ENCODE measurements at places on chromosomes 3 and 15.
A peak's percentile ranks its signal among the peaks of the same experiment; 100 is the strongest.

DNA sequence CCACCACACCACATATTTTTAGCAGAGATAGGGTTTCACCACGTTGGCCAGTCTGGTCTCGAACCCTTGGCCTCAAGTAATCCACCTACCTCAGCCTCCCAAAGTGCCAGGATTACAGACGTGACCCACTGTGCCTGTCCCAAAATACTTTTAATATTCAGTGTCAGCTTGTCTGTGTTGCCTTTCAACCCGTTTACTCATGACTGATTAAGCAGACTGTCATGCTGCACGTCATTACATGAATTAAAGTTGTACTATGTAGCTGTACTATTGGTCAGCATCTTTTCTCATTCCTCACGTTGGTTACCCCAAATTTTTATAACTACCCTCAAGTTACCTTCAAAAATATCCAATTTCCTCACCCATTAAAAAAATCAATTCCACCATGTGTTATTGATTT is 48.7 kb upstream of the GADL1 start:
- no peak for DNase-seq

DNA sequence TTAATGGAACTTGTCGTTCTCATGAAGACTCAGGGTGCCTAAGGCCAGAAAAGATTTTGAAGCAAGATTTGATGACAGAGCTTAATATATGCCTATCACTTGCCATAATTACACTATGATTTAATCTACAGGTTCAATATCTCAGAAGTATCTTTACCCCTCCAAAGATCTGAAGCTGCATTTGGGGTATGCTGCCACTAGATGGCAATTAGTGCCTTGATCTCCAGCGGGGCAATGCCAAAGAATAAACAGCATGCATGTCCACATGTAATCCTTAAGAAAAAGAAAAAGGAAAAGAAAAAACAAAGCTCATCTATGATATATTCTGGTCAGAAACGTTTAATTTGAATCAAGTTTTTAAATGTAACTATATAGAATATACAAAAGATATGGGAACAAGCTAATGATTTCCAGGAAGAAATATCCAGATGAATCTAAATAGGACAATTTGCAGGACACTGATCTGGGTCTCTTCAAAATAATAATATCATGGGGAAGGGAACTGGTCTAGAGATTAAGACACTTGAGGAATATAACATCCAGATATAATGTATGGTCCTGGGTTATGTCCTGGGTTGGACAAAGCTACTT is 55.0 kb upstream of the SOX14 start:
- DNase-seq, result peak; percentile 6

GRCh38 chr3:143716731-143717130 is 131.5 kb downstream of the SLC9A9 start:
- DNase-seq, result no peak

DNA sequence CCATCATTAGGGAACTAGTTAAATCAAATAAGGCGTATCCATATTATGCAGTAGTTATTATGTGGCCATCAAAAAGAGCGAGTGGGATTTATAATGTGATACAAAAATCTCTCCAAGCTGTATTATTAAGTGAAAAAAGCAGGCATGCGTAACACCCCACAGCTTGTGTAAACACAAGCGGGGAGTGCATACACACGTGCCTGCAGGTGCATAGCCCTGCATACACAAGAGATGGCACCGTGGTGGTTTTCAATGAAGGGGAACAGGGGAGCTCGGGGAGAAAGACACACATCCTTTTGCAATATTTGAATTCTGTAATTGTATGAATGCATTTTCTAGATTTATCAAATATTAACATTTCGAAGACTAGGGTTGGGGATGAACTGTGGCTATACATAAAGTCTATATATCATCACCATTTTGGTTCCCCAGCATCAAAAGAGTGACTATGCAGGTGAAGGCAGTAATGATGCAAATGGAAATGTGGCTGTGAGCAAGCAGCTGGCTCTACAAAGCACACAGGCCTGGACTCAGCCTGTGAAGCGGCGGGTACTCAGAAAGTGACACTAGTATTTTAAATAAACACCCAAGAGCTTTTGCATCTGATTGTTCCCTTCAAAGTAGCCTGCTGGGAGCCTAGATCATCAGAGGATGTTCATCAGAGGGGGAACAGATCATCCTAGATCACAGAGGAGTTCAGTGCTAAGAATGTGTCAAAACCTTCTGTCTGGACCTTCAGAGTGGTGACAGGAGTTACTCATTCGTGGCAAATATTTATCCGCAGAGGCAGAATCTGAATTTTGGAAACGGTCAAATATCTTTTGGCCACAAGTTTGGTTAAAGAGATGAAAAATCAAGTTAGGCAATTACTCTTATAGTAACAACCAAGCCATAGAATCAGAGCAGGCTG is 9.4 kb upstream of the KIF7 start:
- no peak for DNase-seq

DNA sequence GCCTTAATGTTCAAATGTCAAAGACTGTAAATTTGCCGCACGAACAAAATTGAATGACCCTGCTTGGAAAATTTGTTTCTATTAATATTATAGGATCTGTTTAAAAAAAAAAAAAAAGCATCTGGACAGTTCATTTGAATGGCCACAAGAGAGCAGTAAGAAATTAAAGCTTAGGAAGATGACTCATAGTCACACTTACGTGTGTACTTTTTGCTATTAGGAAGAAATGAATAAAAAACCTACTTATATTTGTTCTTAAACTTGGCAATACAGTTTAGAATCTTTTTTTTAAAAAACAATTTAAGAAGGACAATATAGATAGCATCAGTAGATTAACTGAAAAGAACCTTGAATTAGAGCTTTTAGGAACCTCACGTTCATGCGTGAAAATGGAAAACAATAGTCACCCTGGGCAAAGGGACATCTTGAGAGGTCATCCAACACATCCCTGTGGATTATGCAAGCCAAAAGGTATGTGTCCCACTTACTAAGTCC is 621.8 kb downstream of the MECOM start:
- DNase-seq, result peak; percentile 72

DNA sequence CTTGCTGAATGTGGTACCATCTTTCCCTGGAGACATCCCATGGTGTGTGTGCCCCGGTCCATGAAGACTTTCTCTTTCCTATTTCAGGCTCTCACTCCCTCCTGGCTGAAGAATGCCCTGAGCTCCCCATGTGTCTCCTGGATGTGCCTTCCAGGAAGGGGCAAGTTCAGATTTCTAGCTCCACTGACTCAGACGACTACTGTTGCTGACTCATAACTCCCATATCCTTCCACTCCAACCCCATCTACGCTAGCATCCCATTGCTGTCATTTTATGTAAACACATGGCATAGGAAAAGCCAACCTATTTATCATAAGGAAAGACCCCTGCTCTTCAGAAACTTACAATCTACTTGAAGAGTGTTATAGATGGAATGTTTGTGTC is 95.0 kb downstream of the ADCY5 start:
- no peak for DNase-seq

- peak; percentile 81 for DNase-seq
Observed at GRCh38 chr15:82849556-82850512, 40.4 kb downstream of the WHAMM start.

GRCh38 chr15:70815604-70816003 is 38.4 kb downstream of the LARP6 start:
- DNase-seq, result no peak

GRCh38 chr15:51089699-51090453 is 4.8 kb downstream of the TNFAIP8L3 start:
- no peak for DNase-seq

All from suppressor macrophage treated with lipopolysaccharide for 1 hour (primary cell).